Pancreas (tissue), 10 donors: ENCODE measurements at places on chromosomes 2 and 18. TPM values are rescaled to one million over a fixed set of nuclear protein-coding genes. Genes with fewer than 3 reads are reported as not detected.
A peak's percentile ranks its signal among the peaks of the same experiment; 100 is the strongest.

Gene COLEC11
- 2.4 TPM for total RNA-seq

Gene RSAD2
- total RNA-seq: 2.2 TPM

Gene FAHD2A
- total RNA-seq: 15.6 TPM

Gene ALKAL2
- total RNA-seq: 32.3 TPM

Gene TM4SF20
- total RNA-seq: not detected

Gene CD8B
- total RNA-seq: not detected

Gene ANKRD29
- total RNA-seq: 0.24 TPM

Gene SLC25A12
- 3.2 TPM for total RNA-seq

Gene PPP1R1C
- 0.58 TPM for total RNA-seq

Gene SEPTIN2
- total RNA-seq: 215 TPM

Gene C2orf78
- not detected for total RNA-seq

GRCh38 chr18:79102886-79103285 lies 33.7 kb downstream of the ATP9B start:
- DNase-seq: no peak

DNA sequence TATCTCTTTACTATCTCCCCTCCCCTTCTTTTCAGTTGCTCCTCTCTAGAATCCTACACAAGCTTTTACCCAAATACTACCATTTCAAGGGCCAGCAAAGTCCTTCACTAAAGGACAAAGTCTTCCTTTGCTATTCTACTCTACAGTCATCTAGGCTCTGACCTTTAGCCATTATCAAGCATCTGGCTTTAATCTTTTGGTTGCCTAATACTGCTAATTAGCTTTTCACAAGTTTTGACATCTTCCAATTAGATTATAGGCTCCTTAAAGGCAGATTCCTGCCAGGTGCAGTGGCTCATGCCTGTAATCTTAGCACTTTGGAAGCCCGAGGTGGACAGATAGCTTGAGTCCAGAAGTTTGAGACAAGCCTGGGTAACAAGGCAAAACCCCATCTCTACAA lies 194.4 kb downstream of the SH3BP4 start:
- DNase-seq: no peak

DNA sequence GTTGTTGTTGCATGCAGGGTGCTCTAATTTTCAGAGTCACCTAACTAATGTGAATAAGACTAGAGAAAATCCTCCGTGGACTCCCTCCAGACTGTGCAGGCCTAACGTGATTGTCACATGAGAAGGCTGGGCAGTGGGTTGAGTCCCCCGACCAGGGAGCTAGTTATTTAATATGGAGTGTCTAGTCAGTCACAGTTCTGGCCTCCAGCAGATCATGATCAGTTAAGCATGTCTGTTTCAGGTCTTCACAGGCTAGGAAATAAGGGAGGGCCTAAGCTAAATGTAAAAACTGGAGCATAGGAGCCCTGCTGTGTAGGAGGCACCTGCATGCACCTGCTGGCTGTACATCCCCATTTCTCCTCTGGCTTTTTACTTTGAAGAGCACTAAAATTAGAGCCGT lies 86.8 kb downstream of the PRPF40A start:
- DNase-seq: no peak

DNA sequence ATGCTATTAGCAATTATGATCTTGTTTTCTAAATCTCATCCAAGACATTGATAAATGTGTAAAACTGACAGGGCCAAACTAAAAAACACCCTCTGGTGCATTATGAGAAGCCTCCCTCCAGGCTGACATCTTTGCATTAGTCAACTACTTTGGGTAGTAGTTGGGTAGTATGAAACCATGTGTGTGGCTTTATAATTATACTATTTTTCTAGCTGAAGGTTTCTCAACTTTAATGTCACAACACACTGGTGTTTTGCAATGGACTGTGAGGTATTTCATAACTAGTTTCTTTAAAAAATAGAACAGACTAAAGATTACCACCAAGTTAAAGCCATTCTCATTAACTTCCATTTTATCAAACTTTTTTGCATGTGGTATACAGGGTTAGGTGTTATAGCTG lies 73.1 kb upstream of the RBMS1 start:
- no peak for DNase-seq

GRCh38 chr2:174487108-174487819 lies 435 bp upstream of the GPR155 start:
- peak; percentile 100 for DNase-seq

DNA sequence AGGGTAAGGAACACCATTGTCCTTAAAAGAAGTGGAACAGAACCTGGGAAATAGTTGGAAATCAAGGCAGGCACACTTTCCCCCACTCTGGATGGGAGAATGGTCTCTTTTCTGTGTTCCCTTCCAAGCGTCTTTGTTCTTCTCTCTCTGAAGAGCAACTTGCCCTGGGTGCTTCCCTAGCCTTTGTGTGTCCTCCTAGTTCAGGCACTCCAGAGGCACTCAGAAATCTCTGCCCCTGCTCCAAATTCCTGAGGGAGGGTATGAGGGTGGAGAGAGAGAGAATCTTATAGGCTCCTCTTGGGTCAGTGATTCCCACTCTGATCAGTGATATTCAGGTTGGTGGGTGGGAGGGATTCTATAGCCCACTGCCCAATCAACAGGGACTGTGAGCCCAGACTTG lies 8.8 kb upstream of the SIX2 start:
- DNase-seq: no peak

DNA sequence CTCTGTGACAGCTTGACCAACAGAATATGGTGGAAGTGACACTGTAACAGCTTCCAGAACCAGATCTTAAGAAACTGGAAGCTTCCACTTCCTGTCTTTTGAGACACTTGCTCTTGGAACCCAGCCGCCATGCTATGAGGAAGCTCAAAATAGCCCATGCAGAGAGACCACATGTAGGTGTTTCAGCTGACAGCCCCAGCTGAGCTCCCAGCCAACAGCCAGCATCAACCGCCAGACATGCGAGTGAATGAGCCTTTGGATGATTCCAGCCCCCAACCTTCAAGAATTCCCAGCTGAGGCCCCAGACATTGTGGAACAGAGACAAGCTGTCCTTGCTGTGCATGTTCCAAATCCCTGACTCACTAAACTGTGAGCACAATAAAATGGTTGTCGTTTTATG lies 27.9 kb downstream of the ACVR1 start:
- no peak for DNase-seq

DNA sequence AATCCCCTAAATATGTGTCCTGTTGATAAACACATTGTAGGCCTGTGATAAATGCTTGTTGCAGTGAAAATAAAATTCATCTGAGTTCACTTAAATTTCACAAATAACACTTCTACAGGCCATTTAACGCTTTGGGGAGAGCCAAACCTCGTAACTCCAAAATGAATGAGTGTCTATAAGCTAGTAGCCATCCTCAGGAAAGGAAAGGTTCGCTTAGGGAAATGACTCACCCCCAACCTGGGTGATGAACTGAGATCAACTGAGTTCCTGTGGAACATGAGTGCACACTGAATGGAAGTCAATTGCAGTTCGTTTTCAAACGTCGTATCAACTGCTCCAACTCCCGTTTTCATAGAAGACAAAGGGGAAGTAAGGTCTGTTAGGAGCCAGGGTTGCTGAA lies 527.6 kb upstream of the ID2 start:
- DNase-seq: no peak

GRCh38 chr2:191593622-191594385 lies 84.1 kb upstream of the NABP1 start:
- no peak for DNase-seq

GRCh38 chr2:50215736-50216135 lies 816.2 kb downstream of the NRXN1 start:
- DNase-seq: no peak

DNA sequence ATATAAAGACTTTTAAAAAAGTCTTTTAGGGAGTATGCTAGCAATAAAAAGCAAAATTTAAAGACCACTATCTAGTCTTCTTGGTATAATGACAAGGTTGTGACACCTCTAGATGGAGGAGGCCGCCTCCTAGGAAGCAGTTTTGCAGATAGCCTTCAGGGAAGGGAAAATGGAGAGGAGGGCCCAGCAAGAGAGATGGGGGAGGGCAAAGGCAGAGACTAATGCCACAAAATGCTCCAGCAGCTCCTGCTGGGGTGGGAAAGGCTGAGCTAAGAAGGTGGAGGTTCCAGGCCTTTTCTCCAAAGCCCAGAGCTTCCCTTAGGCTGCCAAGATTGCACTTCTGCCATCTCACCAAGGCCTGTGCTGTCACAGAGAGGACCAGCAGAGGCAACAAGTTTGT lies 153.9 kb upstream of the THSD7B start:
- no peak for DNase-seq

DNA sequence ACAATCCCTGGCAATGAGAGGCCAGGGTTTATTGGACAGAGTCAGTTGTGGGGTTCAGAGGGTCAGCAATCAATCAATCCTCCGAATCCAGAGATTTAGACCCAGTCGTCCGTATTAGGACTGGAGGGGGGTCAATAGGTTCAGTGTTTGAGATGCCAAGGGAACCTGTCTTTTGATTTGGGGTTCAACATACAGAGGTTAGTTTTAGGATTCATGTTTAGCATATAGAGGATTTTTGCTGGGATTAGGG lies 292 bp downstream of the GMPPA start:
- DNase-seq: no peak

DNA sequence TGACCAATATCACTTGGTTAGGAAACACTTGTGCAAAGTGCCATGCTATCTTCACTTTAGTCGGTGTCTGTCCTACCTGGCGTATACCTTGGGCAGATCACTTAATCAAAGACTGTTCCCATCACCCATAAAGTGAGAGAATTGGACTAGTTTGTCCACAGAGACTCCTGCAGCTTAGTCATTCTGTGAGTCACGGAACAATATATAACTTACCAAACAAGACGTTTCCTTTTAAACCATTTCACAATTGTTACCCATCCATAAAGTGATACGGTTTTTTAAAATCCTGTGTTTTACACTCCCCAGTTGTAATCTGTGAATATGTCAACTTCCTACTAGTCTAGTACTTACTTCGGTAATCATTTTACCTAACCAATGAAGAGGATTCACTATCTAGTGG lies 499.3 kb upstream of the SMIM21 start:
- DNase-seq: no peak

DNA sequence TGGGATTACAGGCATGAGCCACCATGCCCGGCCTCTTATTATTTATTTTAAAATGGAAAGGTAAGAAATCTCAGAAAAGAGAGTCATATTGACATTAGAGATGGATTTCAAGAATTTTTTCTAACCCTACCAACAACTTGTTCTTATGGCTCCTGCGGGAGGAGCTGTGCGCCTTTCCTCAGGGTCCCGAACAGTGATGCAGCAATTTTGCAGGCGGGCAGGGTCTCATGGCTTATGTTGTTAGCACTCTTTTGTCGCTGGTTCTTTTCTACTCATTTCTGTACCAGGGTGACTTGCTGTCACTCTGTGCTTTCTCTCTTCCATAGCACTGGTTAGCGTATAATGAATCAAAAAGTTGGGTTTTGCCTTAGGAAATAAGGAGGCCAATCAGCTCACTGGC lies 148.8 kb upstream of the DLGAP1 start:
- DNase-seq: no peak

- no peak for DNase-seq
Measured at GRCh38 chr18:9557250-9557943, 57.0 kb downstream of the PPP4R1 start.

DNA sequence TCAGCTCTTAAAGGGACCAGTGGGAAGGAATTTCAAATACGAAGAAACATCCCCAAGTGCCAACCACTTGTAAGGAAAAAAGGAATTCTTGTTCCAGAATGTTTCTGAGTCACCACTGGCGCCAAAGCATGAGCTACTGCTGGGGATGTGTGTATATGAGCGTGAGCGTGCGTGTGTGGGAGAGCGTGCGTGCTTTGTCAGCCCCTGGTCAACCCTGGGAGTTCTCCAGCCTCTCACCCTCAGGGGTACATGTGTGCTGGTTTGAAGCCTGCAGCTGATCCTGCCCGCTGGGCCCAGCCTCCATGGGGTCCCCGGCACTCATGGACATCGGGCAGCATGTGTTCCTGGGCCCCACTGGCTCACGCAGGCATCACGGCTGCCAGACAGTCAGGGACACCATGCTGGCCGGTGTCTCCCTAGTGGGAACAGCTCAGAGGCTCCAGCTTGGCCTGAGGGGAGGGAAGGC lies 17.1 kb downstream of the HS6ST1 start:
- no peak for DNase-seq

GRCh38 chr18:58649966-58650816 lies 21.1 kb upstream of the MALT1 start:
- DNase-seq: no peak

DNA sequence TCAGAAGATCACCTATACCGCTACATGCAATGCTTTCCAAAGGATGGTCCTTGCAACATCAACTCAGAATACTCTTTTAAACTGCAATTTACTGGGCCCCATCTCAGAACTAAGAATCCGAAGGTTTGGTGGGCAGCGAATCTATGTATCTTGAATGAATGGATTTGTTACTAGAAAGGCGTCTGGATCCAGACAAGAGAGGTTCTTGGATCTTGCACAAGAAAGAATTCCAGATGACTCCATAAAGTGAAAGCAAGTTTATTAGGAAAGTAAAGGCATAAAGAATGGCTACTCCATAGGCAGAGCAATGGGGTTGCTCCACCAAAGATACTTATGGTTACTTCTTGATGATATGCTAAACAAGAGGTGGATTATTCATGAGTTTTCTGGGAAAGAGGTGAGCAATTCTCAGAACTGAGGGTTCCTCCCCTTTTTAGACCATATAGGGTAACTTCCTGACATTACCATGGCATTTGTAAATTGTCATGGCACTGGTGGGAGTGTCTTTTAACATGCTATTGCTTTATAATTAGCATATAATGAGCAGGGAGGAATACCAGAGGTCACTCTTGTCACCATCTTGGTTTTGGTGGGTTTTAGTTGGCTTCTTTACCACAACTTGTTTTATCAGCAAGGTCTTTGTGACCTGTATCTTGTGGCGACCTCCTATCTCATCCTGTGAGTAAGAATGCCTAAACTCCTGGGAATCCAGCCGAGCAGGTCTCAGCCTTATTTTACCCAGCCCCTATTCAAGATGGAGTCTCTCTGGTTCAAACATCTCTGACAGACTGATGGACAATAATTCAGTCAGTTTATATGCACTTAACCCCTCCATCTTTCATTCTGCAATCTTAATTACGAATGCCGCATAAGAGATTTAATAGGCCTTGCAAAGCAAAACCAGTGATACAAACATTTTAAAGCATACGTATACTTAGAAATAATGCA lies 7.5 kb upstream of the RMDN2 start:
- no peak for DNase-seq

DNA sequence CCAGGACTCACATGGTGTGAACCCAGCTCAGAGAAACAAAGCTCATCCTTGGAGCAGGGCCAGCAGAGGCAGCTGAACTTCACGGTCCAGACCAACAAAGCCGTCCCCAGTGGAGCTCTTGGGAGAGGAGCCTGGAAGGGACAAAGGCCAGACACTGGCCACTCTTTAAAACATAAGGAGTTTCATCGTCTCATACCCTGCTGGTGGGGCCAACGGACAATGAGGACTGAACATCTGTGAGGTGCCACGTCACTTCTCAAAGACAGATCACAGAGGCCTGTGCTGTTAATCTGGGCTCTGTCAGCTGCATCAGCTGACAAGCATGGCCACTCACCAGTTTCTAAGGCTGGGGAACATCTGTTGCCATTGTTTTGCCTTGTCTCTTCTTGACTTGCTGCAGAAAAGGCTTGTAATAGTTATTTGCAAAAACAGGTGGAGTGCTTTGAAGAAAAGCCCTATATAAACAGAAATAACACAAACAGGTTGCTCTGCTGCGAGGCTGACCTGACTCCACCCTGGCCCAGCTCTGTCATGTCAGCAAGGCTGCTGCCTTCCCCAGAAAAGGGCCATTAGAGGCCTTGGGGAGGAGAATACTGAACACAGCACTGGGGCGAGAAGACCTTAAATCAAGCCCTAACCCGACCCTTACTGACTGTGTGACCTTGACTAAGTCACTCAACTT lies 68.1 kb upstream of the DAPL1 start:
- no peak for DNase-seq
